ENCODE measurements at places on chromosomes 6 and 20.

GRCh38 chr20:24718696-24719095 is 230.4 kb upstream of the CST7 start:
- no peak for DNase-seq

- DNase-seq, result no peak
These were observed 435 bp upstream of the ZNF322 start for GRCh38 chr6:26660000-26660361.

DNA sequence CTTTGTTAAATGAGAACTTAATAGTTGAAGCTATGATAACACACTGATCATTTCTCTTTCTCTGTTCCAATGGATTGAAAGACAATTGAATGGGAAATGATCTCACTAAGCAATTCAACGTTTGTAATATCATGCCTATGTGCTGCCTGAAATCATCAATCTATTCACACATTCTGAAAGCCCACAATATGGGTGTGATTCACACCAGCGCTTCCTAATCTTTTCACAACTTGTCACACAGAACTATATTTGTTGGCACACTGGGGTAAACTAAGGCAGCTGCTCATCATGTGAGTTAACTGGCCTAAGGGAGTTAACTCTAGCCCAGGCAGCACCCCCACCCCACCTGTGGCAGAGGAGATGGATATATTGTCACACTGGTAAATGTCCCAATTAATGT is 37.1 kb upstream of the UTRN start:
- DNase-seq, result no peak

DNA sequence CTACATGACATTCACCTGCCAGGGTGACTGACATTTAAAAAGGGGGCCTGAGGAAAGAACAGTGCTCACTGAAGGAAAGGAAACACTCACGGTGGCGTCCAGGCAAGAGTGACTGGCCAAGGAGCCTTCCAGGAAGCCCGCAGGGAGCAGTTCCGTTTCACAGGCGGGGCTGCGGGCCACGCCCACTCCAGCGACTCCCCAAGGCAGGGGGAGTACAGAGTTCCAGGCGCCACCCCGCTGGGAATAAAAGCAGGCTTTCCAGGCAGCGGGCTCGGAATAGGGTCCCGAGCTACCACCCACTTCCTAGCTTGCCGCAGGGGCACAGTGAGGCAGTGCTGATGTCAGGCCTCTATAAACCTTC is 34.2 kb downstream of the PKIG start:
- DNase-seq, result no peak

DNA sequence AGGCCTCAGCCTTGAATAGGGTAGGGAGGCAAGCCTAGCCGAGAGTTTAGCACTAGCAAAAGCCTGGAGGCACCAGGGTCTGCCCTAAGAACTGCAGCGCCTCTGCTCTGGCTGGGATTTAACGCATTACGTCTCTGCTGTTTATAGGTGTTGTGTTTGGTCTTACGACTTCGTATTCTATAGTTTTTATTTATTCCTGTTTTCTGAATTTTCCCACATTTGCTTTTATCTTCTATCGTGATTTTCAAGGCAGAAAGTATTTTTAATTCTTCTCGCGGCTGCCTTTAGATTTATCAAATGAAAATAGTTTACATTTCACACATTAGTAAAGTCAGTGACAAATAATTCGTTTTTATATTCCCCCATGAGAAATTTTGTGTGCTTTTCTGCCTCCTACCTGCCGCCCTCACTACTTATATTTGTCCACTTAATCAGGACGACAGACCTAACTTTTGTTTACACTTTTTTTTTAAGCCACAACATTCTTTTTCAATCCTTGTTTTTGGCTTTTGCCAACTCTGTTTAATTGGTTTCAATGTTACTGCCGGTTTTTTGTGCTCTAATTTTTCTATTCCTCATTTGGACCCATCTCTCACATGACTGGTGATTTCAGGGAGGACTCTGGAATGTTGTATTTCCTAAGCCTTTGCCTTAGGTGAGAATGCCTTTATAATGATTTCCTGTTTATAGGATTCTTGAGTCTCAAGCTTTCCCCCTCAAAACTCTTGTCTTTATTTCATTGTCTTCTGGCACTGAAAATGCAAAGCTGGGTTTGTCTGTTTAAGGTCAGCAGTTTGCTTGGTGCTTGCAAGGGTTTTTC is 1.3 kb upstream of the LZTS3 start:
- DNase-seq, result no peak

GRCh38 chr20:906001-906520 is 10.1 kb downstream of the ANGPT4 start:
- no peak for DNase-seq

GRCh38 chr20:56392881-56393482 is 537 bp downstream of the CSTF1 start:
- DNase-seq, result no peak

DNA sequence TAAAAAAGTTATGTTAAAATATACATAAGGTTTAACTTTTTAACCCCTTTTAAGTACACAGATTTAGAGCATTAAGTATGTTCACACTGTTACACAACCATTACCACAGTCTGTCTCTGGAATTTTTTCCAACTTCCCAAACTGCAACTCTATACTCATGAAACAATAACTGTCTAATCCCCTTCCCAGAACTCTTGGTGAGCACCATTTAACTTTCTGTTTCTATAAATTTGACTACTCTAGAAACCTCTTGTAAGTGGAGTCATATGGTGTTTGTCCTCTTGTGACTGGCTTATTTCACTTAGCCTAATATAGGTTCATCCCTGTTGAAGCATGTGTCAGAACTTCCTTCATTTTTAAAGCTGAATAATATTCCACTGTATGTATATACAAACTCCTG is 98.1 kb downstream of the MAP3K7 start:
- no peak for DNase-seq

- no peak for DNase-seq
These were observed 1.6 kb upstream of the SERPINB1 start for GRCh38 chr6:2843138-2843740.

- DNase-seq, result no peak
These were observed 28.4 kb upstream of the MAS1L start for GRCh38 chr6:29516108-29516507.

- DNase-seq, result no peak
These were observed 48.5 kb upstream of the NT5E start for GRCh38 chr6:85401186-85402021.

- DNase-seq, result no peak
These were observed 65.3 kb downstream of the TRPC4AP start for GRCh38 chr20:35027301-35027700.

GRCh38 chr6:34663831-34664255 is 32.7 kb downstream of the ILRUN start:
- no peak for DNase-seq

DNA sequence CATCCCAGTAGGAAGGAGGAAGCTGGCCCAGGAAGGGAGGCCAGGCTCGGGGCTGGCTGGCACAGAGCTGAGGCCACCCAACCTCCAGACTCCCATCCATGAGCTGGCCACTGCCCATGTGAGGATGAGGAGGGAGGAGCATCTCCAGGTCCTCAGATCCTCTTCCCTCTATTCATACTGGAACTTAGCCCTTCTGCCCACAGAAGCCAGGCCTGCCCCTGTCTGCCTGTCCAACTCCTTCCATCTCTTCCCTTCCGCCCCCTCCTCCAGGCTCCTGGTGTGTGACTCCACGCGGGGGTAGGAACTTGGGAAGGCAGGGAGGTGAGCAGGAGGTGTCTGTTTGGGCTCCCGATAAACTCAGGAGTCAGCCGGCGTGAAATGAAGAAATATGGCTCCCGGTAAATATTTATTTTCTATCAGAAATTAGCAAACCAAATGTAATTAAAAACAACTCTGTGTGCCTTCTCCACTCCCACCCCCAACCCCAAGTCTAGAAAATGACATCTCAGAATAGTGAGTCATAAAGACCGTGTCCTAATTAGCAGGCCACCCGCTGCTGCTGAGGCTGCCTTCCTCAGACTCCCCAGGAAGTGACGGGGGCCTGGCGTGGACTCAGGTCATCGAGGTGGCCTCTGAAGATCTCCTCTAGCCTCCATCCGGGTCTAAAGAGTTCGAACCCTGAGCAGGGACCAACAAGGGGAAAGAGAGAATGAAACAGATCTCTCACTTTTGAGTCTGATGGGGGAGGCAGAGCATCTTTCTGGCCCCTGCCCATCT is 81.9 kb downstream of the MDGA1 start:
- no peak for DNase-seq

GRCh38 chr6:27168586-27169443 is 78.7 kb upstream of the PRSS16 start:
- no peak for DNase-seq

DNA sequence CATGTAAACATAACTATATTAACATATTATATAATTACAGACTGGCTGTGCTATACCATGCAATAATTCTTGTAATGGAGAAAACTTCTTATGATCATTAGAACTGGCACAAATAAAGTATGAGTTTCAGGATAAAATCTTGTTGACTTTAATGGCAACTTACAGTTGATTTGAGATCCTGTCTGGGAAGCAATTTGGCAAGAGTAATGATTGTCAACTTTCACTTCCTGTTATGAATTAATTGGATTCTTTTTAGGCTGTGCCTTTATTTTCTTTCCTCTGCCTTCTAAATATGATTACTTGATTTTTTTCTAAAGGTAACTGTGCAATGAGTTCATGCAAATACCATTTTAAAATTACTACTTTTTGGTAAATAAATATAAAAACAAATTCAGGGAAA is 158.1 kb upstream of the B3GAT2 start:
- DNase-seq, result no peak

- DNase-seq, result no peak
These were observed 94.0 kb downstream of the ADGRG6 start for GRCh38 chr6:142395768-142396231.

GRCh38 chr6:31729515-31729978 is 448 bp upstream of the DDAH2 start:
- DNase-seq, result no peak

DNA sequence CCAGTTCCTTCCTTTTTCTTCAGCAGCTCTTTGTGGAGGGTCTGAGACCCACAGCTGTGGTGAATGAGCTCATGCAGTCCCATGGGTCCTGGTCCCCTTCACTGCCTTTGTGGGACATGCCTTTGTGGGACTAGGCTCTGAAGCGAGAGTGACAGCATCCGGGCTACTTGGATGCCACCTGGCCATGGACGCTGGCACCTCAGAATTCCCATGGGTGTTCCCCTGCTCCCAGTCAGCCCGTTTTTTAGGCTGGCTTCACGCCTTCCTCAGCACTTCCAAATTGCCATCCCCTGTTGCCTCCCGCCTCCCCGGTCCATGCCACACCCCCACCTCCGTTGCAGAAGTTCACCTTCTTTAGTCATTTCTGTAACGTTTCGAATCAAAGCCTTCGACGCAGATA is 45.1 kb downstream of the RAMACL start:
- DNase-seq, result no peak

DNA sequence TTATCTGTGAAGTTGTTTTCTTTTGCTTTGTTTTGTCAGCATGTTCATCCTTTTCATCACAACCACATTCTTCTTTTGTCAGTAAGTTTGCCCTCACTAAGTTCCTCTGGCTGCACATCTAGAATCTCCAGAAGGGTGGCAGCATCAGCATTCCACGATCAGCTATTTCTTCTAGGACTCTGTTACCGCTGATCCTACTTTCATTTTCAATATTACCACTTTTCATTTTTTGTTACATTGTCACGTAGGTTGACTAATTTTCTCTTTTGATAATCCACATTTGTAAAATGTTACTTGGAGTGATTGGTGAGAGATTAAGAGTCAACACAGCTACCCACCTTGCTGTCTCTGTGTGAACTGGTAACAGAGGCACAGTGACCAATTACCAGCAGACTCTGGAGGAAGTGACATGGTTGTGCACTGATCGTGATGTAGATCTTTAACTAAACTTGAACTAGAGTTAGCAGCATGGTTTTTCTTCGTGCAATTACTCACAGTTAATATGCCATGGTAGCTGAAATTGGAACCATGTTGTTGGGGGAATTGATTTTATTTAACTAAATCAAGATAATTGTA is 307.9 kb upstream of the SLC35B3 start:
- no peak for DNase-seq

DNA sequence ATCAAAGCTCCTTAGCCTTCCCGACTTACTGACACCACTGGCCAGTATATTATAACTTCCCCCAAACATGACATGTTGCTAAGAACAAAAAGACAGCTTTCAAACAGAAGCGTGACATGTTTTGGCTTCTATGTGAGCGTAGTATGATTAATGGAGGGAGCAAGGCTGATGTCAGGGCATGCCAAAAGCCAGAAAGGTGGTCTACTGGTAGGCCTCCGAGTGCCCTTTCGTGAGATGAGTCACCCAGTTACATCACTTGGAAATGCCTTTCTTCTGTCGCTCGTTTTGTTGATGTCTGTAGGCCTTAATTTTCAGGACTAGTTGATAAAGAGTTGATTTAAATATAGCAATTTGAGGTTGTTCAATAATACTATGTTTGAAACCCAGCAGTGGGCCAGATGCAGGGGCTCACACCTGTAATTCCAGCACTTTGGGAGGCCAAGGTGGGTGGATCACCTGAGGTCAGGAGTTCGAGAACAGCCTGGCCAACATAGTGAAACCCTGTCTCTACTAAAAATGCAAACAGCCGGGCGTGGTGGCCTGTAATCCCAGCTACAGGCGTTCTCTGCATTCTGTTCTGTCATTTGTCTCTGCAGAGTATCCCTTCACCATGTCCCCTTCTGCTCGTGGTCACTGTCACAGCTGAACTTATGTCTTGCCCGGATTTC is 53.3 kb downstream of the CNKSR3 start:
- no peak for DNase-seq

- DNase-seq, result no peak
These were observed 215.9 kb downstream of the ZDHHC14 start for GRCh38 chr6:157596886-157597285.

Measured in stimulated activated CD8-positive, alpha-beta memory T cell treated with anti-CD3 and anti-CD28 coated beads, Interleukin-4, amount 100 ng/mL, for 1 hour (primary cell).